ENCODE measurements at places on chromosomes 5 and 9.
A peak's percentile ranks its signal among the peaks of the same experiment; 100 is the strongest.

DNA sequence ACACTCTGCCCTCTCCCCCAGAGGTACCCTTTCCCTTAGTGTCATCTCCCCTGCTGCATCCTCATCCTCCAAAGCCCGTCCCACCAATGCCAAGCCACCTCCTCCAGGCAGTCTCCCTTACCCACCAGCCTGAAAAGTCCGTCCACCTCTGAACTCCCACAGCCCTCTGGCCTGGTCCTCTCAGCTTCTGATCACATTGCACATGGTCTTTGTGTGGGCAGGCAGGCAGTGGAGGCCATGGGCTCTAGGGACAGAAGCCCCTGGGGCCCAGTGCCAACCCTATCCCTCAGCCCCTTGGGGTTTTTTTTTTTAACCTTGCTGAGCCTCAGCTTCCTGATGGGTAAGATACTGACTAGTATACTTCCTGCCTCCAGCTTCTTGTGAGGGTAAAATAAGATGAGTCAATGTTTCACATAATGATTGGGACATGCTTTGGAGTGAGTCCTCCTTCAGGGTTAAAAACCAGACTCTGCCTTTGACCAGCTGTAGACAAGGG is 19.4 kb downstream of the CSF1R start:
- no peak for DNase-seq

DNA sequence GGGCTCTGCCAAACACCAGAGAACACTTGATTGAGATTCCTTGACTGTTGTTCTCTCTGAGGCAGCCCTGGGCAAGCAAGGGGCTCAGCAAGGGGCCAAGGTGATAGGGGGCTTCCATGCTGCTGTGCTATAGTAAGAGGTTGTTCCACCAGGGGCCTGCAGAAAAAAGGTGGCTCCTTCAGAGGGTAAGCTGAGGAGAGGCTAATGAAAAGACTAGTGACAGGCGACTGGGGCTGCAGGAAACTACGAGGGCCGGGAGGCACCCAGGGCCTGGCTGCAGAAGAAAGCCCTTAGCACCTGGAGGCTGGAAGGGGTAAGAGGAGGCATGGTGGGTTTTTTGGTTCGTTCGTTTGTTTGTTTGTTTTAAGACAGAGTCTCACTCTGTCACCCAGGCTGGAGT is 88.0 kb upstream of the CTNNA1 start:
- DNase-seq, result no peak

- DNase-seq, result no peak
These were observed 70.5 kb downstream of the FOCAD start for GRCh38 chr9:20754556-20754955.

DNA sequence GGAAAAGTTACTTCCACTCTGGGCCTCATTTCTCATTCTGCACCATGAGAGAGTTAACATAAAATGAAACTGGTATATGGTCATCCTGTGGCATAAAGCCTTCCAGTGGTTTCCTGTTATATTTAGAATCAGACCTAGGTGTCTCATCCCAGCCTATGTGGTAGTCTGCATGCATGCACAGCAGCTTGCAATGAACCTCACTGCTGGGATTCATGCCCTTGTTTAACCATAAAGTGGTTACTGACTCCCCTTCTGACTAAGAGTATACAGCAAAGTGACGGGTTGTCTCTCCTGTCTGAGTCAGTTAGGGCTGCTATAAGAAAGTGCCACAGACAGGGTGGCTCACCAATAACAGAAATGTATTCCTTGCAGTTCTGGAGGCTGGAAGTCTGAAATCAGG is 14.7 kb upstream of the TDRD7 start:
- no peak for DNase-seq

DNA sequence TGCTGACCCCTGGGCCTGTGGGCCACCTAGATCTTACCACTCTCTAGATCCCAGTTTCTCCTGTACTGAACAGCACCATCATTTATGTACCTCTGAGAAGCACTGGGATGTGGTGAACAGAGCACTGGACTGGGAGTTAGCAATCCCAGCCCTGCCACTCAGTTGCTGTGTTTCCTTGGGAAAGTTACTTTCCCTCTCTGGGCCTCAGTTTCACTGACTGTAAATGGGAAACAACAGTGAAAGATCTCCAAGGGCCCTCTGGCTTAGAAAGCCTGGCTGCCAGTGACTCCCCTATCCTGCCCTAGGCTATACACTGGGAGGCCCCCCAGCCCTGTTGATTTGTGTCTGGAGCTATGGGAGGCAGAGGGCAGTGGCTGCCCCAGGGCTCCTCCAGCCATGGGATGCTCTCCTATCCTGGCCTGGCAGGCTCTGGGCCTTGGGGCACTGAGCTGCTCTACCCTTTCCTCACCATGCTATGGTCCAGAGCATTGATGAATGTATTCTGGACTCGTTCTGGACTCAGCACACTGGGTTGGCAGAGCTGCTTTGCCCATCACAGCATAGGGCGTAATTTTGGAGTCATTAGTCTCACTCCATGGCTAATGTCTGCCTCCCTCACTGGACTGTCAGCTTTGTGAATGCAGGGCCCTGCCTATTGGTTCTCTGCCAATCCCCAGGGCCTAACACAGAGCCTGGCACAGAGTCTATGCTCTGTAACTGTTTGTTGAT is 99.3 kb downstream of the RGS3 start:
- DNase-seq, result no peak

- DNase-seq, result peak; percentile 94
These were observed at the start of gene HAUS6 for GRCh38 chr9:19102631-19103345. TSS of gene HAUS6 (minus strand) at chr9:19102904. CDS start at chr9:19102651, 253 bp downstream.

- DNase-seq, result no peak
These were observed 165.9 kb downstream of the TMC1 start for GRCh38 chr9:72687331-72687730.

GRCh38 chr5:76673125-76673524 is 42.8 kb upstream of the F2R start:
- DNase-seq, result no peak

GRCh38 chr5:180736536-180736935 is 3.3 kb downstream of the OR2Y1 start:
- no peak for DNase-seq

DNA sequence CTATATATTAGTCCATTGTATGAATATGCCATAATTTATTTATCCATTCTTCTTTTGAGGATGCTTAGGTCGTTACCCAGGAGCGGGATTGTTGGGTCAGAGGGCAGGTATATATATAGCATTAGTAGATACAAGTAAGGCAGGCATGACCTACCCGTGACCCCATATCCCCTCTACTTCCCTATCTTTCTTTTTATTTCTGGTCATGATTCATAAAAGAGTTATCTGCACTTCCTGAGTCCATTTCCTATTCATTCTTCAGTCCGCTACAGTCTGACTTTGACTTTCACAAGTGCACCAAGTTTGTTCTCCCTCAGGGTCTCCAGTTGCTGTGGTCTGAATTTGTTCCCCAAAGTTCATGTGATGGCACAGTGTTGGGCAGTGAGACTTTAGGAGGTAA is 6.9 kb downstream of the RHOBTB3 start:
- no peak for DNase-seq

DNA sequence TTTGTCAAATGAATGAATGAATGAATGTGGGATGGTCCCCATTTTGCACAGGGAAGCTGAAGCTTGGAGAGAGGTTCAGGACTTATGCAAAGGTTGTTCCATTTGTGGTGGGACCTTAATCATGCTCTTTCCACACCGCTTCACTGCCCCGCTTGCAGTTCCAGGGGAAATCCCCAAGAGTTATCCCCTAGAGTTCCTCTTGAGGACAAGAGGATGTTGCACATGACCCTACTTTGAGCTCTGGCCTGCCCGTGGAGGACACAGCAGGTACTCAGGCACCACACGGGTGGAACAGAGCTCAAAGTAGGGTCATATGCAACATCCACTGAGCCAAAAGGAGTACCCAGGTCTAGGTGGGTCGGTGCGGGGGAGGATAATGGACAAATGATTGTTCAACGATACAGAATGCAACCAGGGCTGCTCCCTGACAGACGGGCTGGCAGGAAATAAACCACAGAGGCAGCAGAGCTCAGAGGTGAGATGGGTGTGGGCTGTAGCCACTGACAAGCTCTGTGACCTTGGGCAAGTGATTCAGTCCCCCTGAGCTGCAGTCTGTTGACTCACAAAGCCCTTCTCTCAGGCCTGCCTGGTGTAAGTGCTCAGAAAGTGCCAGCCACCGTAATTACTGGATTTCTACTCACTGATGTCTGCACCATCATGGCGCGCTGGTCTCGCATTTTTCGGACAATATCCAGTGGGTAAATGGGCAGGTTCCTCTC is 60.3 kb upstream of the EPB41L4B start:
- no peak for DNase-seq

DNA sequence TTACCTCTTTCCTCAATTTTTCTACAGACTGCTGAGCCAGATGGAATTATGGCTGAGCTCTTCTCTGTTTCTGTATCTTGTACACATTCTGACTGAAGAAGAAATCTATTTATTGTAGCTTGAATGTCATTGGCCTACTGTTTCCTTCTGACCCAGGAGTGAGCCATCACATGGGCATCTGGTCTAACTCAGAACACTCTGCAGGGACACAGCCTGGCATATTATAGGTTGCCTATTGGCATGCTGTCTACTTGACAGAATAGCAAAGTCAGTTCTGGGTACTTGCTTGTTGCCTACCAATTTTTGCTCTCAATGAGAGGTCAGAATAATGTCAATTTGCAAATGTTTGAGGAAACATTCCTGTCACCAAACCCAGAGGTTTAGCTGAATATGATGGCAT is 7.3 kb downstream of the PCDHAC2 start:
- DNase-seq, result no peak

- DNase-seq, result no peak
These were observed 276.5 kb upstream of the SMARCA2 start for GRCh38 chr9:1738511-1739100.

GRCh38 chr9:2351324-2351723 is 270.3 kb upstream of the VLDLR start:
- DNase-seq, result no peak

Data from anterior cingulate cortex (tissue), 58 donors.